Suprapubic skin (tissue), 4 donors: ENCODE measurements at places on chromosomes 2 and 18. TPM values are rescaled to one million over a fixed set of nuclear protein-coding genes. Genes with fewer than 3 reads are reported as not detected.

Gene ATP8B1
- 26.6 TPM for total RNA-seq

Gene ACTG2
- total RNA-seq, result 43.5 TPM

Gene GPR155
- total RNA-seq, result 20.6 TPM

Gene UGT1A8
- 0.47 TPM for total RNA-seq

Gene TNFRSF11A
- total RNA-seq, result 4.8 TPM

Gene FAM124B
- 5.2 TPM for total RNA-seq

Gene SF3B6
- total RNA-seq, result 101 TPM

- DNase-seq, result no peak
Measured at GRCh38 chr18:29147944-29148343, 971.0 kb upstream of the CDH2 start.

- DNase-seq, result no peak
Measured at GRCh38 chr18:9466846-9467245, 8.5 kb upstream of the RALBP1 start.

DNA sequence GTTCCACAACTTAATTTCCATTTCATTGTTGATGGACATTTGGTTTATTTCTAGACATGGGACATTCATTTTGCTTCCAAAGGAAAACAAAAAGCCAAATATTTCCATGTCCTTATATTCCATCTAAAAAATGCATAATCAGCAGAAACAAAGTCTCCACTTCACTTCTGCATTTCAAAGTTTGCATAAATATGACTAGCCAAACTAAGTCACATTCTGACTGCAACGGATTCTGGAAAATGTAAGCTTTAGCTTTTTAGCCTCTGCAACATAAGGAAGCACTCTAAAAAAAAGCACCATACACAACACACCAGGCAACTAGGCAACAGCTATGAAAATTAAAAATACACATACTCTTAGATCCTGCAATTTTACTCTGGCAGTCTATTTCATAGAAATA is 135.3 kb downstream of the ETAA1 start:
- DNase-seq, result no peak

GRCh38 chr2:119049968-119050704 is 108.1 kb downstream of the MARCO start:
- no peak for DNase-seq

- no peak for DNase-seq
Measured at GRCh38 chr18:57940166-57940660, 103.8 kb upstream of the NEDD4L start.

DNA sequence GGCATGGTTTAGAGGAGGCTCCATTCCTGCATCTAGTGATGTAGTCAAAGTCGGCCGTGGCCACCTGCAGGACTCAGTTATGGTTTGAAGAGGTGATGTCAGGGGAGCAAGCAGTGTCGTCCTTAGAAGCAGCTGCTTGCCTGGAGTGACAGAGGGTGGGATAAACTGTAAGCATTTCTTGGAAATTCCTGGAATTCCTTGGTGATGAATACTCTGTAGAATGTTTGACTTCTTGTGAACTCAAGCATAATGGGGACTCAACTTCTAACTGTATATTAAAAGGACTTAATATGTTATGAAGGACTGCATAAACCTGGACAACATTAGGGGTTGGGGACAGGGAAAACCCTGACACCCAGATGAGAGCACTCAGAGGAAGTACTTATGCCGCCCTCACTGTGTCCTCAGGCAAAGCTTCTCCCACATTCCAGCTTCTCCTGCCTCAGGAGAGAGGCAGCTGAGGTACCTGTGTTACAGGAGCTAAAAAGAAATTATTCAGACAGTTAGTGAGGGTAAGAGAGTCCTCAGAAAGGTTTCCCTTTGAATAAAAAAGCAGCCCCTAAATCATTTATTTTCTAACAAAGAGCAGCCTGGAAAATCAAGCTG is 459.9 kb upstream of the CELF4 start:
- no peak for DNase-seq

DNA sequence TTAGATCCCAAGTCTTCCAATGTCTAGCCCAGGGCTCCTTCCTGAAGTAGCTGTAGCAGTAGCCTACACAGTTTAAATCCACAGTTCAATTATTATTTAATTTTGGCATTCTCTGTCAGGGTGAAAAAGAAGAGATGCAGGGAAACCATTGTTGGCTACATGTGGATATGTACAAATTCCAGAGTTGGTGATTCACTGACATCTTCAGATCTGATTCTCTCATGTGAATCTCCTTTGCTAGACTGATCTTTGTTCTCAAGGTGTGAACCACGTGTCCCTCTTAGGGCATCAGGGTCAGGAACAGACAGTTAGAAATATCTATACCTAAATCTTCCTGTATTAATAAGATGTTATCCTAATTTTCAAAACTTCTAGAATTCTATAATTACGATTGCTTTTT is 36.7 kb downstream of the ADCYAP1 start:
- DNase-seq, result no peak

DNA sequence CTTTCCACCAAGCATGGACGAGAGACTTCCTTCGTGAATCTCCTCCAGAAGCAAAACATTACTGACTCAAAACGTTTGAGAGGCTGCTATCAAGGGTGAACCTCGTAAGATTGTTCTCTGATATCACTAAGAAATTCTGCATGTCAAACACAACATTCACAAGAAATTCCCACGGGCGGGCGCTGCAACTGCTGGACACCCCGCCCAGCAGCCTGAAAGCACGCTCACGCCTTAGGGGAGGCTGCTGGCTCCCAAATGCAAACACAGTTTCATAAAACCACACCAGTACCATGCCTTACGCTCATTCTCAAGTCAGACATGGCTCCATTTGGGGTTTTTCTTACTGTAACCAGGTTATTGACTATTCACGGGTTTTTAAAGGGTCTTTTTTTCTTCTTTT is 39.0 kb downstream of the MBP start:
- peak; percentile 67 for DNase-seq

- no peak for DNase-seq
Measured at GRCh38 chr2:65357959-65358294, 74.5 kb downstream of the SPRED2 start.

GRCh38 chr2:13006426-13006825 is 289.7 kb downstream of the TRIB2 start:
- DNase-seq, result no peak

DNA sequence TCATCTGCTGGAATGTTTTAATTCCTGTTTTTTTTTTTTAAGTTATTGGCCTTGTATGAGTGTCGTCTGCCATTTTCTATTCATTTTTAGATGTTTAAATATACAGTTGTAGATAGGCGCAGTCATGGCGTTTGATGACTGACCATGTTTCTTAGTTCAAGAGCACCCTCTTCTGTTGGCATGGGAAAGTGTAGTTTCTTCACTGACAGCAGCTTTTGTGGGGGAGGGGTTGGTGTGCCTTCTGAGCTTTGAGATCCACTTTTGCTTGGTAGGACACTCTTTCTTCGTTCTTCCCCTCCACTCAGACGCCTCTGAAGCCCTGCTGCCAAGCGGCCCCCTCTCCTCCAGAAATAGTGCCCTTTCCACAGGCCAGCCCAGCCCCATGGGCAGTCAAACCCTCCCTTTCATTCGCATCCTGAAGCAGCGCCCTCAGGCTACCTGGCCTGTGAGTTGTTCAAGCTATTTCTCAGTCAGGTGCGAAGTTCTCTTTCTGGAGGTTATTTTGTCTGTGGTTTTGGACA is 492.0 kb downstream of the TNS1 start:
- DNase-seq, result no peak

- DNase-seq, result no peak
Measured at GRCh38 chr2:102489646-102490045, 16.6 kb downstream of the SLC9A4 start.

DNA sequence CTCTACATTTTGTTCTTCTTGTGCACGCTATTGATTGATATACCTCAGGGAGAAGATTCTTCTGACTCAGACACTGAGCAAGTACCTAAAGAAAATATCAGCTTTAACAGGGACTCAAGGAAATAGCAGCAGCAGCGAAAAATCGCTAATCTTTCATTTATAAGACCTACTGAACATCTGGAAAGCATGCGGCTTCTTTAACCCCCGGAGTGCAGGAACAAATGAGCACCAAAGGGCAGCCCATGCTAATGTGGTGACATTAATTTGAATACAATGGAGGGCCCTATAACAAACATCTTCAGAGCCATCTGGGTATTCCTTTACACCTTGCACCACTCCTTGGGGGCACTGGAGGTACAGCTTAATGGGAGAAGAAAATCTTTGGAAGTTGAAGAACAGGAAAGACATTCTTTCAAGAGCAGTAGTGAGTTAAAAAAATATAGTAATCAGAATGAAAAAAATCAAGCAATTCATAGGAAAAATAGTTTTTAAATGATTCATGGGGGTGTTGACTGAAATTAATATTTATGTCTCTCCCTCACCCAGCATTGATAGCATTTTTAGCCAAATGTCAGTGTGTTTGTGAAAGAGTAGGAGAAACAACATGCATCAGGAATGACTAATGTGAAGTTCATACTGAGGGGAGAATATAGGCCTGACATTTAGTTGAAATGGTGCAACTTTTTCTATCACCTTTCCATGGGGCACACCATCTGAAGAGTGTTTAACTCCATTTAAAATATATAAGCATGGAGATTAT is 281.7 kb downstream of the HRH4 start:
- DNase-seq, result no peak

GRCh38 chr2:123916051-123916450 is 109.0 kb upstream of the CNTNAP5 start:
- DNase-seq, result no peak

- no peak for DNase-seq
Measured at GRCh38 chr2:39622860-39623259, 42.9 kb upstream of the TMEM178A start.

GRCh38 chr2:217360111-217360510 is 500.2 kb upstream of the TNP1 start:
- no peak for DNase-seq

GRCh38 chr2:137173463-137173862 is 408.1 kb downstream of the THSD7B start:
- DNase-seq, result no peak
